CD4-positive, alpha-beta T cell treated with Interleukin-17A for 1 hour (primary cell): ENCODE measurements at places on chromosomes 7 and 10.

- no peak for DNase-seq
These were observed 126.2 kb downstream of the LHPP start for GRCh38 chr10:124587811-124588211.

DNA sequence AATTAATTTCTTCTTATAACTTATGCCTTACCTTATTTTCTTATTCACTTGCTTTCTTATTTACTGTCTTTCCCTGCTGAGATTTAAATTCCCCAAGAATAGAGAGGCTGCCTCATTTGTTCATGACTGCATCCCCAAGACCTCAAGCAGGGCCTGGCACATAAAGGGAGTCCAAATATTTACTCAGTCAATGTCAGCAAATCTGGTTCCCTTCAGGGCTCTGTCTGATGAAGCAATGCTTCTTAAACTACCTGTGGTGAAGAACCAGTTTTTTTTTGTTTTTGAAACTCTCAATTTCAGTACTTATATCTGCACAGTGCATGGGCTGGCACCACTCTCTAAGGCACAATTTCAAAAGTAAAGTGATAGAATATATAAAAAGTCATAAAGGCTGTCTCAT, 4.7 kb downstream of the ZNF239 start:
- DNase-seq = no peak

- DNase-seq = no peak
These were observed 824.6 kb upstream of the IGFBP3 start for GRCh38 chr7:46745707-46746090.

- DNase-seq = no peak
These were observed 93.7 kb downstream of the EPC1 start for GRCh38 chr10:32253276-32253675.

DNA sequence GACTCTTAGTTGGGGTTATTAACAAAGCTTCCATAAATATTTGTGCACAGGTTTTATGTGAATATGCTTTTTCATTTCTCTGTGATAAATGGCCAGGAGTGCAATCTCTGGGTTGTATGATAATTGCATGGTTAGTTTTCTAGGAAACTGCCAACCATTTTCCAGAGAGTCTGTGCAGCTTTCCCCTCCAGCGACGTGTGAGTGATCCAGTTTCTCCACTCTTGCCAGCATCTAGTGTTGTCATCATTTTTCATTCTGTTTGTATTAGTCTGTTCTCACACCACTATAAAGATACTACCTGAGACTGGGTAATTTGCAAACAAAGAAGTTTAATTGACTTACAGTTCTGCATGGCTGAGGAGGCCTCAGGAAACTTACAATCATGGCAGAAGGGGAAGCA, 319.6 kb upstream of the SHH start:
- DNase-seq = no peak

DNA sequence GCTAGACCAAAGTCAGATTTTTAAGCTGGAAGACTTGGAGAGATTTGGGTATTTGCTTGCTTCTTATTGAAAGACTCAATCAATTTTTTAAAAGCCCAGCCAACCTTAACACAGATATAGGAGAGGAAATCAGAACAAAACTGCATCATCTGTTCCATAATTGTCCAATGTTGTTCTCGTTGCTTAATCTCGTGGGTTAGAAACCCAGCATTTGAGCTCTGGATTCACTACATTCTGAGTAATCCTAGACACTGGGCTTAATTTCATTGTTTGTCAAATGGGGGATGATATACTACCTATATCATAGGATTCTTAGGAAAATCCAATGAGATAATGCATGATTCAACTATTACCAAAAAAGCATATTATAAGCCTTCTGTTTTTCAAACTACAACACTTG, 48.9 kb downstream of the CALD1 start:
- no peak for DNase-seq

DNA sequence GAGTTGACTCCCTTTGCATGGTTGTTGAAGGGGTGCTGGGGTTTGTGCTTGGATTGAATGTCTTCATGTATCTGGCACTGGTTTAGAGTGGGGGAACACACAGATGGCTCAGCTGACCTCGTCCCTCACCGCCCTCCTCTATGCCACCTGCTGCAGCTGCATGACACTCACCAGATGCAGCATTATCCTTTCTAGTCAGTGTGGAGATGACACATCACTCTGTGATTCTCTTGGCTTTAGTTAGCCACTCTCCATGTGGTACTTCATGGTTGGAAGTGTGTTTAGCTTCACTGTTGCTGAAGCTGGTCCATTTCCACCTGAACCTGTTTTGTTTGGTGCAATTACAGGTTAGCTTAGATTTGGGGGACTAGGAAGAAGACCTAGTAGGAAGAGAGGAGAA, 56.3 kb upstream of the BMPER start:
- no peak for DNase-seq
